ENCODE measurements at places on chromosomes 7 and 10.

DNA sequence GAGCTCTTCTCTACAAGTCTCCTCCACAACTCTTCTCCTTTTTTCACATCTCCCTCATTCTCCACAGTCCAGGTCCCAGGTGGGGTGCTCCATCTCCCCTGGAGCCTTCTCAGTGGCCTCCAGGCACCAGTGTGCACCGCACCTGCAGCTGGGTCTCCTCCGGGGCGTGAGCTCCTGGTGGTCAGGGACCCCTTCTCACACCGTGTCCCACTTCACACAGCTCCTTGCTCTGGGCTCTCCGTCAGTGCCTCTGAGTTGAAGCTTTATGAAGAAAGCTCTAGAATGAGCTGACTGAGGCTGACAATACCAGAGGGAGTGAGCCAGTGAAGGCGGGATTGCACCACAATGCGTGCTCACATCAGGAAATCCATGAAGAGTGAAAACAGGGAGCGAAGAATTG lies 290.2 kb downstream of the DNAJB6 start:
- no peak for DNase-seq

GRCh38 chr7:142384493-142384922 lies 126.7 kb upstream of the PRSS58 start:
- peak; percentile 65 for DNase-seq

DNA sequence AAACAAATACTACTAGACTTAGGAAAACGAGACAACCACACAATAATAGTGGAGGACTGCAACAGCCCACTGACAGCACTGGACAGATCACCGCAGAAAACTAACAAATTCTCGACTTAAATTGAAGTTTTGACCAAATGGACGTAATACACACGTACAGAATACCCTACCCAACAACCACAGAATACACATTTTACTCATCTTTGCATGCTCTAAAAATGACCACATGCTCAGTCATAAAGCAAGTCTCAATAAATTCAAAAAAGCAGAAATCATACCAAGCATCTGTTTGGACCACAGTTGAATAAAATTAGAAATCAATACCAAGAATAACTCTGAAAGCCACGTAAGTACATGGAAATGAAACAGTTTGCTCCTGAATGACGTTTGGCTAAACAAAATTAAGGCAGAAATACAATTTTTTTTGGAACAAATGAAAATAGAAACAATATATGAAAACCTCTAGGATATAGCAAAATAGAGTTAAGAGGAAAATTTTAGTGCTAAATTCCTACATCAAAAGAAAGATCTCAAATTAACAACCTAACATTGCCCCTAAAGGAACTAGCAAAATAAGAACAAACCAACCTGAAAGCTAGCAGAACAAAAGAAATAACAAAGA lies 30.6 kb downstream of the MAPK8 start:
- peak; percentile 67 for DNase-seq

DNA sequence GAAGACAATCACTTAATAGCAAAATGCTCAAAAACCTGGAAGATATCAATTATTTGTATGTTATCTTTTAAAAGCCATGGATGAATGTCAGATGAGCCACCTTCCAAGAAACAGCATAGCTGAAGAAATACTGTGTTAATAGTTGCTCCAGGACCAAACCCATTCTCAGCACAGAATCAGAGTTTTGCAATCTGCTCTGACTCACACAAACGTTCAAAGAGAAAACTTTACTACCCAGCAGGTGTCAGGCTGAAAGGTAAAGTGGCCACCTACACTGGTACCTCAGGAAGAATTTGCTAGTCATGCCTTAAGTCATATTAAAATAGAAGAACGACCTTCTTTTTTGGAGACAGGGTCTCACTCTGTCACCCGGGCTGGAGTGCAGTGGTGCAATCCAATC lies 526.5 kb downstream of the PARD3 start:
- DNase-seq = no peak

DNA sequence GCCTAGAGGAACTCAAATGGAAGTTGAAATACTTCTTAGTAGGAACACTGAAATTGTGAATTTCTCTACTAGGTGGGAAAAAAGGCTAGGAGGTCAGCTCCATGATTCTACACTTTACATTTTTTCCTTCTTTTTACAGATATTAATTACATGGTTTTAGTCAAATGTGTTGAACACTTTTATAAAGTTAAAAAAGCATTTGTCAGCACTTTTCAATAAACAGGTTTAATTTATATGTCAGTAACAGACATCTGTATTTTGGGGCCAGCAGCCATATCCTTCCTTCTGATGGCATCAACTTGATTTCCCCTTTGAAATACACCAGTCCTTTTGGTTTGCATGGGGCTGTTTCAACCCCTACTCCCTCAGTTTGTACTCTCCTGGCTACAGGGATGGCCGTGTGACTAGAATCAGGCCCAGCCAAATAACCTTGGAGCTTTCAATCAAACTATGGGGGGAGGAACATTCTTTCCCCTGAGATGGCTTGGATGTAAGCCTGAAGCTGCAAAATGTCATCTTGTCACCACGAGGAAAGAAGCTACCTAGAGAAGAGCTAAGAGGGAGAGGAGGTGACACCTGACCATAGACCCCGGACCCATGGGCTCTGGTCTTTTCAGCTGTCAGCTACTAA lies 171.0 kb upstream of the NEBL start:
- DNase-seq = no peak

GRCh38 chr10:52864201-52865106 lies 91.9 kb upstream of the MBL2 start:
- no peak for DNase-seq

DNA sequence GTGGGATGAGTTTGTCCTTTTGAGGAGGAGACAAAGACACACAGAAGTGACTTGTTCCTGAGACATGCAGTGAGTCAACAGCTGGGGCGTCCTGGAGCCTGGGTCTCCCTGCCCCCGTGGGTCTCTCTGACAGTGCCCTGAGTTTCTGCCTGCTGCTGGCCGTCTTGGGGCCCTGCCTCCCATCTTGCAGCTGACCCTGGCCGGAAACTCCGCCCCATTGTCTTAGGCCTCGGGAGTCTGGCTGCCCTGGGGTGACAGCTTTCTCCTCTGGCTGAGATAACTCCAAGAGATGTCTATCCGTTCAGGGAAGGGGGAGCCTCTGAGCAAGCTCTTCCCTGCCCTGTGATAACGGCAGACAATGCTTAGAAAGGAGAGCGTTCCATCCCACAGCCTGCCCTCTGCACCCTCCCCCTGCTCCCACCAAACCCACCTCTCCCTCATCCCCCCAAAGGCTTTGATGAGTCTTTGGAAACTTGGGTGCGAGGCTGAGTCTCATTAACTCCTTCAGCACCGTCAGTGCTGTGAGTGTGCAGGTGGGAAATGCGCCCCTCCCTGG lies 69.5 kb upstream of the PODXL start:
- no peak for DNase-seq

DNA sequence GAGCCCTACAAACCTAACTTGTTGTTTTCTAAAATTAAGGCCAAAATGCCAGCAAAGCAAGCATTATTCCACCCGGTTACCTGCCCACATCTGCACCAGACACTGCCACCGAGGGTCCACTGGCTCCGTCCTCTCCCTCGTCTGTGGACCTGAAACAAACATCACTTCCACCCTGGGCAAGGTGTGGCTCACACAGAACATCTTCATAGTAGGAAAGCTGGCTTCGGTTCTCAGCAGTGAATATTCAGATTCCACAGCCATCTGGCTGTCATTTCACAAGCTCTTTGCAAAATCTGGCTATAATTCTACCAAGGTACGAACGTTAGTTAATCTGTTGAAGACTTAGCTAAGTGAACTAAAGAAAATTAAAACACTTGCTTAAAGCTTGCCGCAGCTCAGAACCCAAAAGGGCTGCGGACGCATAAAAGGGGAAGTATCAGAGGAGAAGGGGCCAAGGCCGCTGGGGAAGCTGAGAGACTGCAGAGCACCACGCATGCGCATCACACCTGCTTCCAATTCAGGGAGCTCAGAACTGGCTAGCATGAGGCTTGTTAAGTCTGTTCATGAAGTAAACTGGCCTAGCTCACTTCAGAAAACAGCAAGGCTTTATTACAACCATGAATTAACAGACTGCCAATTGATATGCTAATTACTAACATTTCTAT lies 46.1 kb downstream of the PTPRN2 start:
- no peak for DNase-seq

DNA sequence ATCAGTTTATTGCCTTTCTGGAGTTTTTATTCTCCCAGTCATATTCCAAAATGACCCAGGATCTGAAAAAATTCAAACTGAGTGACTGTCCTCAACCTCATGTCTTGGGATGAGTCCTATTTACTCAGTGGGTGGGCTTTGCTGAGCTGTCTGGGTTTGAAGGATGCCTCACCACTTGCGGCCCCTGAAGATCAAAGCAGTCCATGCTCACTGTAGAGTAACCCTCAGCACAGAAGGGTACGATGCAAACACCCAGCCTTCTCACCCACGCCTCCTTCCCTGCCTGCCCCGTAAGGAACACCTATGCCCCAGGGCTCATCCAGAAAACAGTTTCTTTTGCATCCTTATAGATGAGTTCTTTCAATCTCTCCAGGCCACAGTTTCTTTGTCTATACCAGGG lies 42.2 kb upstream of the GRB10 start:
- no peak for DNase-seq
